IPS DF 19.7 (cell line): ENCODE measurements at places on chromosomes 1 and 21.

DNA sequence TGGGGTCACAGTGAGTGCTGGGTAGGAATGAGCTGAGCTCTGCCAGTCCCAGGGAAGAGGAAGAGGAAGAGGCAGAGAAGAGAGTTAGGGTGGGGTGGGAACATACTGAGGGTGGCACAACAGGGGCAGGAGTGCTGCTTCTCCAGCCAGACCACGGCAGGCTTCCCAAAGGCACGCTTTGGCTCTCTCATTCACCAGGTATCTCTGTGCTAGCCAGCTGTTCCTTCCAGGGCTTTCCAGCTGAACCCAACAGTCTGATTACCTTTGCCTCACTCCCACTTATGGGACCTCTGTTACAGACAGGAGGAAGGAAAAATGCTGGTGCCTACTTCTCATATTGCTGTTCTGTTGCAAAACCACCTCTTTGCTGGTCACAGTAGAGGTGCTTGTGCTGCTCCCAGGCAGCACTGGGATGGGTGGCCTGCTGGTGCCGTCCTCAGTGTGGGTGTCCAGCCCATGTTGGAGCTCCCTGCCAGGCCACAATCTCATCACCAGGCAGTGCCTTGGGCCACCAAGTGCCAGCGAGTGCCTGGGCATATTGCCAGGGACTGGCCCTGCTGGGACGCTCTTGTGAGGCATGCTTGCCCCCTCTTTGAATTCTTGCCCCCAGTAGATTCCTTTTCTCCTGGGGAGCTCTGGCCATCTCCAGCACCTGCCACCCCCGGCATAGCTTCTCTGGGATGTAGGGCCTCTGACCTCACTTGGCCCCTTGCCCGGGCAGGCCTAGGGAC is 2.1 kb downstream of the ADORA1 start:
- DNase-seq = no peak

- DNase-seq = no peak
Observed at GRCh38 chr1:103949779-103950178, 200.1 kb downstream of the AMY1C start.

DNA sequence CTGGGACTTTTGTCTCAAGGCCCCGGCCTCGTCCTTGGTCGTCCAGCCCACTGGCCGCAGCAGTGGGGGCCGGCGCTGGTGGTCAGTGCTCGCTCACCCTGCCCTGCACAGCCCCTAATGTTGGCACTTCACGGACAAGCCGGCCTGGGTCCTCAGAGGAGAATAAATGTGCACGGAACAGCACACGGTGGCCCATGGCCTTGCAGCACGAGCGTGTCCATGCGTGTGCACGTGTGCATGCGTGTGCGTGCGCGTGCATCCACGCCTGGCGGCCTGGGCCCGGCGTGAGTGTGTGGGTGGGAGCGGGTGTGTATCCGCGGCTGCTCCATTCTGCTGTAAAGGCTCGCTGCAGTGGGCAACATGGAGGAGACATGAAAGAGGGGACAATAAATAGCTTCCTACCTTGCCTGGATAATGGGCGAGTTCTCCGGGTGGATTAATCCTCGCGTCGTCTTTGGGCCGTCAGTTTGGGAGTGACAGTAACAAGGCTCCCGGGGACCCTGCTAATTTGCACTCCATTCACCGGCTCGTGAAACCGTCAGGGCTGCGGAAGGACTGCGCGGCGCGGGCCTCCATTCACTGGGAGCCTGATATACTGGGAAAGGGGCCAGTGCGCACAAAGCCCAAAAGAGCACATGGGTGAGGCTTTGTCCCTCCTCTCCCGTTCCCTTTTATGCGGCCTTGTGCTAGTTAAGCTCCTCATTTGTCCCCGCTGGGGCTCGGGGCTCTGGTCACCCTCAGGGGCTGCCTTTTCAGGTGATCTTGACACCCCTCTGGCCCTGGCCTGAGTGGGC is 142.8 kb downstream of the PRDM16 start:
- DNase-seq = no peak

- no peak for DNase-seq
Observed at GRCh38 chr1:179951383-179952144, 3.0 kb upstream of the CEP350 start.

DNA sequence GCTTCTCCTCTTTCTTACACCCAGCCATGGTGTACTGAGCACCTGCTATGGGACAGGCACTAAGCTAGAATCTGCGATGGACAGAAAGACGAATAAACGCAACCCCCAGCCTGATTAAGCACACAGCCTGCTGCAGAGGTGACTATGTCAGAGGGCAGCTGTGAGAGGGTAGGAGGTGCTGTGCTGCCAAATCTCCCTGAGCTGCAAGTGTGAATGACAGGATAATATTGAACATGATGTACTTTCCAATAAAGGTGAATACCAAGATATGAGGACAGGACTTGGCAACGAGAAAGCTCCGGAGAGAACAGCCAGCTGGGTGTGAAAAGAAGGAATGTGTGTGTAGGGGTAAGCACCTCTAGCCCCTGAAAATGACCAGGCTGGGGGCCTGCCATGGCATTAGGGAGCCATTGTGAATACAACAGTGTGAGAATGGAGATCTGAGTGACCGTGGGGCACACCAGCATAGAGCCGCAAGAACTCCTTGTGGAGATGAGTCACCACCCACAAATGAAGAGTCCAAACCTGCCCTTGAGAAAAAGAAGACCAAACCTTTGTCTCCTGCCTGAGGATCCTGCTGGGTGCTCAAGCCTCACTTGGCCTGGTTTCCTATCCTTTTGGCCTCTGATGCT is 83.0 kb upstream of the ATF3 start:
- DNase-seq = no peak

GRCh38 chr1:87103074-87103473 is 188.6 kb downstream of the HS2ST1 start:
- no peak for DNase-seq

DNA sequence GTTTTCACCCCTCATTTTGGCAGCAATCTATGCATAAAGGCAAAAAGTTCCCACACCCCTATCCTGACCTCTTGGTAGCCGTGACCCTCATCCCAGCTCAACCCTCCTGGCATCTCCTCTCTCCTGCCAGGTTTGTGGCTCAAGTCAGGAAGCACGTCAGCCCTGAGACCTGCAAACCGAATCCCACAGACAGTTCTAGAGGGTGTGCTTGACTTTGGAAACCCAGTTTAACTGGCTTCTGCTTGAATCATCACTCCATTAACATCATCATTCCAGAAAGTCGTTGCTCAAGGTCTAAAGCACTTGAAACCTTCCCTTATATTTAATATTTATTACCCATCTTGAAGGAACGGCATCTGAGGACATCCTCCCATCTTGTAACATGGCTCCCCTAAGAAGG is 133.4 kb upstream of the ERG start:
- DNase-seq = no peak

DNA sequence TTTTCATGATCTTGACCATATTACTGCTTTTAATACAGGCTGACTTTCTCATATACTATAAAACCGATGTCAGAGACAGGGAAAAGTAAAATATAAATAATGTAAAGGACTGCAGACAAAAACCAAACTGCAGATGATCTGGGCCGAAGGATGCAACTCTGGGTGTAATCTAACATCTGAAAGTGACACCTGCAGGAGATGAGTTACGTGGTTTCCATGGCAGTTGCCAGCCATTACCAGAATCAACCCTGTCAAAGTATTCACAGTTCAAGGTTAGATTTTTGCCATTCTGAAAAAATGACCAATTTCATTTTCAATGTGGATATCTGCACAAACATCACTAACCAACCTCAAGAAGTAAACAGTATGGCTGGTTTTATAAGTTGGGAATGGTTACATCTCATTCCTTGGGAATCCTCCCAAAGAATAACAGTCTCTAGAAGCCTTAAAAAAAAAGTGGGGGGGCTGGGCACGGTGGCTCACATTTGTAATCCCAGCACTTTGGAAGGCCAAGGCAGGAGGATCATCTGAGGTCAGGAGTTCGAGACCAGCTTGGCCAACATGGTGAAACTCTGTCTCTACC is 27.7 kb downstream of the DNAJC11 start:
- DNase-seq = no peak

DNA sequence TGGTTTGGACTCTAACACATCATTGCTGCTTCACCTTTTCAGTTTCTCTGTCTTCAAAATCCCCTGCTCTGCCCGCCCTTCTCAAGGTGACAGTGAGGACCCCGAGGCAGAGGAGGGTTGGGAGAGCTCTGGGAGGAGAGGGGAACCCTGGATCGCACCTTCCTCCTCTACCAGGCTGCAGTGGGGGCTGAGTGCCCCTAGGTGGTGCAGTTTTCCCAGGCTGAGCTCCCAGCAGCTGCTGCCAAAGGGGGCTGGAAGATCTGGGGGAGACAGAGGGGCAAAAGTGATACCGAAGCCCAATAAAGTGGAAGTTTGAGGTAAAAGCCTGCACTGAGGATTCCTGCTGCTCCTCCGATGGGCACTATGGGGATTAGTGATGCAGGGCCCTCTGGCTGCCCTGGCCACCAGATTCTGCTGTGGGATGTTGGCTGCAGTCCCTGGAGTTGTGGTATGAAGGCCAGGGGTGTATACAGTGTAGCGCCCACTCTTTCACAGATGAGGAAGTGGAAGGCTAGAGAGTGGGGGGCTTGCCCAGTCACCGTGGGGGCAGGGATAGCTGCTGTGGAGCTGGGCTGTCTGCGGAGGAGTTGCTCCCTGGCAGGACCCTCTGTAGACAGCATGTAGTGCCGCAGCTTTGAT is 40.7 kb upstream of the SCMH1 start:
- DNase-seq = no peak

DNA sequence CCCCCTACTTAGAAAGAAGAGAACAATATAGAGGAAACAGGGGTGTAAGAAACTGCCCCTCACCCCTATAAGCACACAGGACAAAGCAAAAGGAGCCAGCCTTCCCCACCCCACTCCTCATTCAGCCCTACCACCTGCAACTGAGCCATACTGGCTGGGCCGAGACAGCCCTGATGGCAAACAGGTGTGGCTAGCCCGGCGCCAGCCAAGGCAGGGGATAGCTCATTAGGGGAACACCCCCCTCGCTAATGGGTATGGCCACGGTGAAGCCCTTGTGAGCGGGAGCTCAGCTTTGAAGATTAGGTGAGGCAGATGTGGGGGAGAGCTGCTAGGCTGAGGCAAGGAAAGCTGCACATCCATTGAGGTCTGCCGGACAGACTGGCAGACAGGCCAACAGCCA is 65.5 kb downstream of the ERI3 start:
- DNase-seq = no peak

DNA sequence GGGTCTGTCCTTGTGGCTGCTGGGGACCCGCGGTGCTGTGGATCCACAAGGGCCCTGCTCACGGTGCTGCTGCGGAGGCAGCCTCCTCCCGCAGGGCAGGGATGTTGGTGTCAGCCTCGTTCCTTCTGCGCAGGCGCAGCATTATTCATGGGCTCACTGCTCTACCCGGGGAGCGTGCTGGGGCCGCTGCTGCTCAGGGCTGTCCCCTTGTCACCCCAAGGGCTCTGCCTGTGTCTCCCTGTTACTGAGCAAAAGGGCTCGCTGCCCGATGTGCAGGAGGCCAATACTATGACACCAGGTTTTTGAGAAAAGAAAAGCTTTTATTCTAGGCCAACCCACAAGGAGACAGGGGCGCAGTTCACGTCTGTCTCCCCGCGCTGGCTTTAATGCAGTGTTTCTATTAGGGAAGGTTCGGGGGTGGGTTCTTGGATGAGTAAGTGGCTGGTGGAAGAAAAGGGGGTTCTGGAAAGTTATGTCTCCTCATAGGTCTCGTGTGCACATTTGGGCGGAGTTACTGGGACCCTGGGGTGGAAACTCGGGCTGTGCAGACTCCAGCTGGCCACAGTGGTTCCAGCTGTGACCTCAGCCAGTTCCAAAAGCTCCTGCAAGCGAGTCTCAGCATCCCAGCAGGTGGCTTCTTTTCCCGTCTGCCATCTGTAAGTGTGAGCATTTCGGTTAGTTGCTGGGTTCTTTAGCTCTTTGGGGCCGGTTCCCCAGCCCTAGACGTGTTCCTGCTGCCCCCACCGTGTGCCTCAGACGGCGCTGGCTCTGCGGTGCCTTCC is 40.8 kb upstream of the LRRC3 start:
- DNase-seq = no peak

GRCh38 chr1:1309251-1310108 is 1.1 kb downstream of the PUSL1 start:
- DNase-seq = no peak

GRCh38 chr1:197632651-197633050 is 142.6 kb downstream of the DENND1B start:
- no peak for DNase-seq

DNA sequence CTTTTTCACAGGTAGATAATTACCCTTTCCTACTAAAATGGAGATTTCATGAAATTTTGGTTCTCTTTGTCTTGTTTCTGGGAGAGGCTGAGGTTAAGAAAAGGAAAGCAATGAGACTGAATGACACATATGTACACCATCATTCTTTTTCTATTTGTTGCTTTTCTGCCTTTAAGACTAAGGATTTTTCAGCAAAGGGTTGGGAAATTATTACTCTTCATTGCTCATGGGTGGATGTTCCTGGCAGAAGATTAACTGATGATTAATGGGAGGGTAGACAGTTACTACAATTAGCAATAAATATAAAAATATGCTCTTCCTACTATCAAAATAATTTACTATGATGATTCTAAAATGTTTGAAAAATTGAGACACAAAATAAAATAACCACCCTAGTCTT is 316.5 kb upstream of the USP24 start:
- DNase-seq = no peak

DNA sequence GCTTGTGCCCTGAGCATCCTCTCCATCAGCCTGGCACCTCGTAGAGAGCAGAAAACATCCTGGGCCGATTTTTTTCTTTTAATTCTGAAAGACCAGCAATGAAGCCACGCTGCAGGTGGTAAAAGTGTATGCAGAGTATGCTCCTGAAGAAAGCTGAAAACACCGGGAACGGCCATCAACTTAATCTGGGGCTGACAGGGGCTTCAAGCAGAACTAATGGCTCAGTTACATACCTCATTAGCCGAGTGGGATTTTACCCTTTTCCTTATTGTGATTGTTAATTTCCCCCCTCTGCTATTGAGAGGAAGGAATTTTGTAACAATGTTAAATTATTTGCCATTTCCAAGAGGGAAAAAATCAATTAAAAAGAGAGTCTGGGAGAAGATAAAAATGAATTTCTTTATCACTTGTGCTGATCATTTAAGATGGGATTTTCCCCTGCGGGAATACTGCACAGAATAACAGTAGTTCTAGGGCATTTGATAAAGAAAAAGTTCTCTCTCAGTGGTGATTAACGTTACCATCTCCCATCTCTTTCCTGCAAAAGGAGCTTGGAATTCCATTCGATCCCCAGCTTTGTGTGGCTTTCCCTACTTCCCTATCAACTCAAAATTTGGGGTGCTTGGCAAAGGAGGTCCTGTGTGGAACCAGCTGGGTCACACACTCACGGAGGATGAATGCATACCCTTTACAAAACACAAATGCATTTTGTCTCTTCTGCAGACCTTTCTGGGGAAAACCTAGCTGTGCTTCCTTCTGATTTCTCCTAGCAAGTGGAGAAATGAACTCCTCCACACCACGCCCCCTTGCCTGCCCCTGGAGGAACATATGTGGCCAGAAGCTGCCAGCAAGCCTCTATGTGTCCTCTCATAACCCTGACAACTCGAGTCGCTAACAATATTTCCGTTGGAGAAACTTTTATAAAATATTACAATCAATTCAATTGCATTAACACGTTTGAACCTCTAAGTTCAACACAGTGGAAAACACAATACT is 70.9 kb downstream of the RRAGC start:
- no peak for DNase-seq

GRCh38 chr1:86387916-86388627 is 8.1 kb downstream of the ODF2L start:
- no peak for DNase-seq

- DNase-seq = no peak
Observed at GRCh38 chr1:186865857-186866256, 37.1 kb downstream of the PLA2G4A start.

GRCh38 chr1:234658138-234658537 is 48.2 kb upstream of the IRF2BP2 start:
- no peak for DNase-seq
